Right lobe of liver (tissue), 6 donors: ENCODE measurements at places on chromosomes 2 and 18.

DNA sequence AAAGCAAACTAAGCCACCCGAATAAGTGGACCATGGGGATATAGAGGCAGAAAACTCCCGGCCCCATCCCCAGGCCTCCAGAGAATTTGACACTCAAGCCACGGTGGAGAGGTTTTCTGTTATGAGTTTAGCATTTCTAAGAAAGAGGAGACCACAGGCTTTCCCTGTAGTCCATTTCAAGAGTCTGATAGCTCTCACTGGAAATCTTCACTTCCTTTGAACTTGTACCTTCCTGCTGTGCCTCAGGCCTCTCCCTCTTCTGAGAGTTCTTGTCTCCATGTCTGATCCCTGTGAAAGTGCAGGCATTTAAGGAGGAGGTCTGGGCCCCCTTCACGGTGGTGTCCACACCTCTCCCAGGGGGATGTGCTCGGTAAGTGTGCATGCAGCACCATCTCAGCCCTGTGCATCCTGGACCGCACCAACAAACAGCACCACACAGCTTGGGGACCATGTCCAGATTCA is 113.7 kb downstream of the BCL2 start:
- DNase-seq, result no peak

GRCh38 chr2:121709776-121710469 is 26.8 kb downstream of the NIFK start:
- DNase-seq, result no peak

DNA sequence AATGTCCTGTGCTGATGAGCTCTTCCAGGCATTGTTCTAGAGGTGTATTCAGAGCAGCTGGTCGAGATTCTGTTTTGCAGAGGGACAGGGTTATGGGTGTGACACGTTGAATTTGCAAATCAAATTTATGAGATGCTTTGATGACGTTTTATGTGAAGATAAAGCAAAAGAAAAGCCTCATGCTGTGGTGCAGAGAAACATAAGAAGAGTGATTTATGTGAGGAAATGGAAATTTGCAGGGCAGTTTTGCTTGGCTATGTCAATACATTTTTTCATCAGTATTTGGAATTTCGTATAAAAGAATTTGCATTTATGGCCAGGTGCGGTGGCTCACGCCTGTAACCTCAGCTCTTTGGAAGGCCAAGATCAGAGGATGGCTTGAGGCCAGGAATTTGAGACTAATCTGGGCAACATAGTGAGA is 36.4 kb downstream of the TSN start:
- no peak for DNase-seq

DNA sequence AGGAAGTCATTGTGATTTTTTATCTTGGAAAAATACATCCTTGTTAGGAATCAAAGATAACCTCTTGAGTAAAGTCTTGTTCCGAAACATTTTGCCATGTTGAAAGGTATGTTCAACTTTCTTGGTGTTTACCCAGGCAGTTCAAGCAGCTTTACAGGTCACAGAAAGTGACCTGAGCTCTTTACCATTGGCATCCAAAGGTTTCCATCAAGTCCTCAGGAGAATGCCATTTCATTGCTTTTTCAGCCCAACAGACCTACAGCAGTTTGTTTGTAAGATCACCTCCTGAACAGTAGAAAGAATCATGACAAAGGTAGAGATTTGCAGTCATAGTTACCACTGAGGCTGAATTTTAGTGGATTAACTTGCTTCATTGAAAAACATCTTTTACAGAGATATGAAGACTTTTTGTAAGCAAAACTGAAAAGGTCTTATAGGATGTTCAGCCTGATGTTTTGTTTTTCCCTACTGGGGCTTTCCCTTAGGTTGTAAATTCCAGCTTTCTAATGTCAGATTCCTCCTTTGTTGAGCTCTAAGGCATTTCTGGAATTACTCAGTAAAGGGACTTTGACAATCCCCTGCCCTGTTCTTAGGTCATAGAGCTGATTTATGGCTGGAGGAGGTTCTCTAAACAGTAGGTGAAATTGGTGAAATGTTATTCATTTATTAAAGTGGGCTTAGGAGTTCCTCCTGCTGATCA is 236.8 kb upstream of the RBMS1 start:
- DNase-seq, result no peak

GRCh38 chr2:133516405-133517026 is 51.7 kb downstream of the NCKAP5 start:
- no peak for DNase-seq

- no peak for DNase-seq
Observed at GRCh38 chr18:4870177-4870773, 326.8 kb downstream of the AKAIN1 start.

DNA sequence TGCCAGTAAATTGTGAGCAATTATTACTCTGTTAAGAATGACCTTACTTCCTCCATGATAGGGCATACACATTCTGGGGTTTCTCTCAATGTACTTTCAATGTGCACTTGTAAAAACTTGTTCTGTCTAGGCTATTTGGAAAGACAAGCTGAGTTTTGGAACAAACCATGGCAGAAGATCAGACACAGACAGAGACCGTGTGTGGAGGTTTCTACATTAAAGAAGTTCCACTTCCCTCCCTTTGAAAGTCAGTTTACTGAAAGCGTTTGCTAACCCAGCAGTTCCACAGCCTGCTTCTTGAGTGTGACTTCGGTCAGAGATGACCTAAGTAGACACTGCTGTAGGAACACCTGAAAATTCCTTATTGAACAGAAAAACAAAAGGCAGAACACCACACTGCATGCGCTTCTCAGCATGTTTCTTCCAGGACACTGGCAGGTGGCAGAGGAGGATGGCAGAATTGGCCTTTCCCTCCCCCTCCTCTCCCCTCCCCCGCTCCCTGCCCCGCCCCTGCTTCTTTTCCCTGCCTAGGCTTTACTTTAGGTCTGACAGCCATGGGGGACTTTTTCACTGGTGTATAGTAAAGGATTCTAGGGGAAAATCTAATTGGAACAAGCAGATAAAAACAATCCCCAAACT is 109.8 kb downstream of the NOL10 start:
- no peak for DNase-seq

DNA sequence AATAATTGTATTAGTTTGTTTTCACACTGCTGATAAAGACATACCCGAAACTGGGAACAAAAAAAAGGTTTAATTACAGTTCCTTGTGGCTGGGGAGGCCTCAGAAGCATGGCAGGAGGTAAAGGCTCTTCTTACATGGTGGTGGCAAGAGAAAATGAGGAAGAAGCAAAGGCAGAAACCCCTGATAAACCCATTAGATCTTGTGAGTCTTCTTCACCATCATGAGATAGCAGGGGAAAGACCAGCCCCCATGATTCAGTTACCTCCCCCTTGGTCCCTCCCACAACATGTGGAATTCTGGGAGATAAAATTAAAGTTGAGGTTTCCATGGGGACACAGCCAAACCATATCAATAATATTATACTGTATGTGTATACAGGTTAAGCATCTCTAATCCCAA is 73.3 kb upstream of the CABLES1 start:
- DNase-seq, result no peak
